Aortic smooth muscle cell (primary cell): ENCODE measurements at places on chromosomes 1 and 21. TPM values are rescaled to one million over a fixed set of nuclear protein-coding genes. Genes with fewer than 3 reads are reported as not detected.

Gene FAM3B
- 0.13 TPM in 1 of 2 replicates, not detected in the other for total RNA-seq

Gene EPHB2
- total RNA-seq: 2.8 and 3.2 TPM in 2 replicates

Gene NBPF6
- 0.06 TPM in 1 of 2 replicates, not detected in the other for total RNA-seq

Gene NR0B2
- not detected in 2 replicates for total RNA-seq

Gene PTPRC
- total RNA-seq: 0.12 and 0.40 TPM in 2 replicates

Gene HCRTR1
- 0.26 TPM in 1 of 2 replicates, not detected in the other for total RNA-seq

Gene FPGT
- total RNA-seq: 13.9 and 19.8 TPM in 2 replicates

Gene LYPD8
- not detected in 2 replicates for total RNA-seq

Gene S100A1
- 0.19 TPM in 1 of 2 replicates, not detected in the other for total RNA-seq

Gene LMOD1
- 25.8 and 61.5 TPM in 2 replicates for total RNA-seq

Gene BCL2L15
- 0.26 and 0.31 TPM in 2 replicates for total RNA-seq

Gene NPPB
- total RNA-seq: 0.12 TPM in 1 of 2 replicates, not detected in the other

Gene F13B
- total RNA-seq: not detected in 2 replicates

Gene SLC22A15
- total RNA-seq: 1.3 and 1.9 TPM in 2 replicates

Gene FTCD
- total RNA-seq: 0.13 TPM in 1 of 2 replicates, not detected in the other

Gene DENND2D
- 0.25 and 0.40 TPM in 2 replicates for total RNA-seq

Gene GPR25
- not detected in 2 replicates for total RNA-seq

Gene SH3BGRL3
- 117 and 123 TPM in 2 replicates for total RNA-seq

Gene CACNA1E
- total RNA-seq: not detected in 2 replicates

Gene CLCA4
- 0.40 TPM in 1 of 2 replicates, not detected in the other for total RNA-seq

Gene TMEM59
- 336 and 476 TPM in 2 replicates for total RNA-seq

Gene TEDDM1
- total RNA-seq: not detected in 2 replicates

Gene NEK2
- 14.4 and 22.7 TPM in 2 replicates for total RNA-seq

Gene MX2
- total RNA-seq: 0.44 and 0.92 TPM in 2 replicates

Gene FBLIM1
- total RNA-seq: 70.9 and 129 TPM in 2 replicates

Gene ZBTB40
- total RNA-seq: 6.5 and 7.0 TPM in 2 replicates

Gene RASSF5
- total RNA-seq: 0.40 and 1.3 TPM in 2 replicates

Gene KCNC4
- 1.1 TPM in 2 replicates for total RNA-seq

Gene LCE2B
- total RNA-seq: not detected in 2 replicates

Gene C4BPA
- not detected in 2 replicates for total RNA-seq

Gene FCRL2
- not detected in 2 replicates for total RNA-seq

Gene USP25
- 25.1 and 34.9 TPM in 2 replicates for total RNA-seq
